HT-29 (cell line): ENCODE measurements at places on chromosomes 1 and 21. TPM values are rescaled to one million over a fixed set of nuclear protein-coding genes. Genes with fewer than 3 reads are reported as not detected.
A peak's percentile ranks its signal among the peaks of the same experiment; 100 is the strongest.

MMP23B gene
- total RNA-seq = 0.10 and 1.3 TPM in 2 replicates

PRR9 gene
- not detected in 2 replicates for total RNA-seq

- DNase-seq = no peak
Measured at GRCh38 chr1:16095447-16095846, 22.0 kb upstream of the FAM131C start.

GRCh38 chr1:179080866-179081686 is 794 bp upstream of the TOR3A start:
- DNase-seq = no peak

DNA sequence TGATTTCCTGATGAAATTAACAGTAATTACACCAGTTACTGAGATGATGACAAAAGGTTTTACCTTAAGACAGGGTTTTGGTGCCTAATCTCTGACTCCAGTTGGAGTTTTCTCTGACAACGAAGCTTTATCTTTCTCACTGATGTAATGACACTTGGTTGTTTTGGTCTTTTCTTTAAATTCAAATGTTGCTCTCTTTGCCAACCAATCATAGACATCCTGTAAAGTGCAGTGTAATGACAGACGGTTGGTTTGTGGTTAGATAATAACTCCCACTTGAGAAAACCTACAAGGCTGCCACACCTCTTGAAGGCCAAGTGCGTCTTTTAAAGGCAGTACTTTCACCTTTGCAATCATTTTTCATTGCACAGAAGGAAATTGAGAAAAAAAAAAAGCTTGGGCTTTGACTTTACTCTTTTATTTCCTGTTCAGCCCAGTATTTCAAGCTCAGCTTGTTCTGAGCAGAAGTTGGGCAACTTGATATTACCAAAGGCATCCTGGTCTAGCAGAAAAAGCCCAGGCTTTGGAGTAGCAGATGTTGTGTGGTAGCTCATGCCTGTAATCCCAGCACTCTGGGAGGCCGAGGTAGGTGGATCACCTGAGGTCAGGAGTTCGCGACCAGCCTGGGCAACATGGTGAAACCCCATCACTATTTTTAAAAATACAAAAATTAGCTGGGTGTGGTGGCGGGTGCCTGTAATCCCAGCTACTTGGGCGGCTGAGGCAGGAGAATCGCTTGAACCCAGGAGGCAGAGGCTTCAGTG is 14.9 kb downstream of the PDIK1L start:
- peak; percentile 89 for DNase-seq

DNA sequence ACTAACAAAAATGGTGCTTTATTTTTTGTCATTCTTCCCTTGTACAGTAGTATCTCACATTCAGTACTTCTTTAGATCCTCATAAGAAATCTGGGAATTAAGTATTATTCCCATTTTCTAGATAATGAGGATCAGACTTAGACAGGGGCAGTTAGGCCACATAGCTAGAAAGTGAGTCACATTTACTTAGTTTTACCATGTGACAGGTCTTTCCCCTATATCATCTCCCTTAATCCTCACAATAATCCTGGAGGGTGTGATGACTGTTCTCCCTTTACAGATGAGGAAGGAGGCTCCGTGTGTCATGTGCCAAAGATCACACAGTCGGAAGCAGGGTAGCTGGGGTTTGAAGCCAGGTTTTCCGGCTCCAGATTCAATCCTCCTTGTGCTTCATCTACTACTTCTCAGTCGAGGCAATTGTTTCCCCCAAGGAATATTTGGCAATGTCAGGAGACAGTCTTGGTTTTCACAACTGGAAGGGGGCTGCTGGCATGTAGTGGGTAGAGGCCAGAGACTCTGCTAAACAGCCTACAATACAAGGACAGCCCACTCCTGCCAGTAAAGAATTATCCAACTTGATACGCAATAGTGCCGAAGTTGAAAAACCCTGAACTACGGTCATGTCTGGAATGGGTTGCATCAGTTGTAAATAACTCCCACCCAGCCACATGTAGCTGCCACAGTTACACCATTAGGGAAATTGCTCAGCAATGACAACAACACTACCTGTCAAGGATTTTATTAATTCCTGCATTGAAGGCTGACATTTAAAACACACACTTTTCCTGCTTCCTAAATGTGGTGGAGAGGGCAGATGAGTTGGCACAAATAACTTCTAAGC is 54.5 kb downstream of the C8B start:
- no peak for DNase-seq
